Esophagus (tissue), 2 donors: ENCODE measurements at places on chromosomes 12 and 14. TPM values are rescaled to one million over a fixed set of nuclear protein-coding genes. Genes with fewer than 3 reads are reported as not detected.

ADIPOR2 gene
- 33.7 TPM for polyA plus RNA-seq

IAPP gene
- polyA plus RNA-seq, result not detected

KSR2 gene
- 0.01 TPM for polyA plus RNA-seq

KLRC3 gene
- polyA plus RNA-seq, result 0.06 TPM

HPD gene
- 0.29 TPM for polyA plus RNA-seq

ATG101 gene
- polyA plus RNA-seq, result 43.0 TPM

PTPRR gene
- polyA plus RNA-seq, result 0.05 TPM

SERPINA9 gene
- not detected for polyA plus RNA-seq

TTC6 gene
- 0.27 TPM for polyA plus RNA-seq

IL26 gene
- polyA plus RNA-seq, result 0.06 TPM

MYO1H gene
- 0.62 TPM for polyA plus RNA-seq

PLEKHG7 gene
- polyA plus RNA-seq, result 0.01 TPM

KCNK13 gene
- 0.07 TPM for polyA plus RNA-seq

DAO gene
- not detected for polyA plus RNA-seq

SH2B3 gene
- 1.8 TPM for polyA plus RNA-seq

GLRX5 gene
- polyA plus RNA-seq, result 28.3 TPM

LRFN5 gene
- polyA plus RNA-seq, result 0.24 TPM

PSMA6 gene
- 92.3 TPM for polyA plus RNA-seq

AQP2 gene
- polyA plus RNA-seq, result not detected

CLEC9A gene
- polyA plus RNA-seq, result 0.13 TPM

ATL1 gene
- 3.0 TPM for polyA plus RNA-seq

C12orf50 gene
- polyA plus RNA-seq, result not detected

SYT1 gene
- polyA plus RNA-seq, result 0.04 TPM

GUCY2C gene
- polyA plus RNA-seq, result 0.05 TPM

PITPNM2 gene
- 7.8 TPM for polyA plus RNA-seq

SRGAP1 gene
- 3.2 TPM for polyA plus RNA-seq

RNASE3 gene
- polyA plus RNA-seq, result not detected

CATSPERB gene
- 0.69 TPM for polyA plus RNA-seq

FAIM2 gene
- 0.39 TPM for polyA plus RNA-seq
